ENCODE measurements at places on chromosomes 4 and X. TPM values are rescaled to one million over a fixed set of nuclear protein-coding genes. Genes with fewer than 3 reads are reported as not detected.

RPA4 gene
- 0.34 TPM for total RNA-seq

GRCh38 chr4:77269505-77269904 is 112.5 kb downstream of the CCNG2 start:
- no peak overlapping the region for H3K27ac ChIP-seq
- H3K27me3 ChIP-seq, result no peaks in the 10 kb centered on the region
- no peaks in the 10 kb centered on the region for H3K4me1 ChIP-seq
- no peaks in the 10 kb centered on the region for H3K36me3 ChIP-seq
- H3K4me3 ChIP-seq, result no peak overlapping the region

- H3K36me3 ChIP-seq, result no peaks in the 10 kb centered on the region
- H3K27me3 ChIP-seq, result no peaks in the 10 kb centered on the region
- DNase-seq, result no peak
- H3K27ac ChIP-seq, result no peak overlapping the region
Measured at GRCh38 chrX:19576742-19577141, 61.4 kb upstream of the MAP3K15 start.

- peak; percentile 38 for DNase-seq
- H3K27ac ChIP-seq, result no peak overlapping the region
- H3K4me1 ChIP-seq, result peaks cover 5% of the 10 kb centered on the region
- H3K36me3 ChIP-seq, result peaks cover 4% of the 10 kb centered on the region
Measured at GRCh38 chr4:89682808-89683207, 154.2 kb downstream of the SNCA start.

GRCh38 chr4:137274404-137274803 is 257.9 kb downstream of the PCDH18 start:
- H3K4me1 ChIP-seq, result no peaks in the 10 kb centered on the region
- no peak overlapping the region for H3K4me3 ChIP-seq
- no peaks in the 10 kb centered on the region for H3K27me3 ChIP-seq
- H3K36me3 ChIP-seq, result no peaks in the 10 kb centered on the region
- H3K27ac ChIP-seq, result no peak overlapping the region
- no peak for DNase-seq

GRCh38 chr4:170729897-170730296 is 640.1 kb upstream of the AADAT start:
- H3K4me1 ChIP-seq, result no peaks in the 10 kb centered on the region
- H3K27me3 ChIP-seq, result no peaks in the 10 kb centered on the region
- no peaks in the 10 kb centered on the region for H3K36me3 ChIP-seq
- no peak overlapping the region for H3K27ac ChIP-seq
- H3K4me3 ChIP-seq, result no peak overlapping the region

GRCh38 chrX:1389181-1389992 is 2.5 kb downstream of the SLC25A6 start:
- peaks cover 17% of the 10 kb centered on the region for H3K4me1 ChIP-seq
- no peak overlapping the region for H3K4me3 ChIP-seq
- H3K27ac ChIP-seq, result no peak overlapping the region
- DNase-seq, result no peak
- H3K27me3 ChIP-seq, result no peaks in the 10 kb centered on the region

DNA sequence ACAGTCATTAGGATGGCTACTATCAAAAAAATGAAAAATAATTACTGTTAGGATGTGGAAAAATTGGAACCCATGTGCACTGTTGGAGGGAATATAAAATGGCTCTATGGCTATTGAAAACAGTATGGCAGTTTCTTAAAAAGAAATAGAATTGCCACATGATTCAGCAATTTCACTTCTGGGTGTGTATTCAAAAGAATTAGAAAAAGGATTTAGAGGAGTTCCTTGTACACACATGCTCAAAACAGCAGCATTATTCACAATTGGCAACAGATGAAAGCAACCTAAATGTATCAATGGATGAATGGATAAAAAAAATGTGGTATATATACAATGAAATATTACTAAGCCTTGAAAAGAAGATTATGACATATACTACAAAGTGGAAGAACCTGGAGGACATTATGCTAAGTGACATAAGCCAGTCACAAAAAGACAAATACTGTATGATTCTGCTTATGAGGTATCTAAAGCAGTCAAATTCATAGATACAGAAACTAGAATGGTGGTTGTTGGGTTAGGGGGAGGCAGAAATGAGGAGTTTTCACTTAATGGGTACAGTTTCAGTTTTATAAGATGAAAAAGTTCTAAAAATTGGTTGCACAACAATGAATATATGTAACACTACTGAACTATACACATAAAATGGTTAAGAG is 123.2 kb downstream of the ELOVL6 start:
- H3K4me1 ChIP-seq, result peaks cover 10% of the 10 kb centered on the region
- H3K36me3 ChIP-seq, result no peaks in the 10 kb centered on the region
- no peak for DNase-seq
- H3K27me3 ChIP-seq, result no peaks in the 10 kb centered on the region

DNA sequence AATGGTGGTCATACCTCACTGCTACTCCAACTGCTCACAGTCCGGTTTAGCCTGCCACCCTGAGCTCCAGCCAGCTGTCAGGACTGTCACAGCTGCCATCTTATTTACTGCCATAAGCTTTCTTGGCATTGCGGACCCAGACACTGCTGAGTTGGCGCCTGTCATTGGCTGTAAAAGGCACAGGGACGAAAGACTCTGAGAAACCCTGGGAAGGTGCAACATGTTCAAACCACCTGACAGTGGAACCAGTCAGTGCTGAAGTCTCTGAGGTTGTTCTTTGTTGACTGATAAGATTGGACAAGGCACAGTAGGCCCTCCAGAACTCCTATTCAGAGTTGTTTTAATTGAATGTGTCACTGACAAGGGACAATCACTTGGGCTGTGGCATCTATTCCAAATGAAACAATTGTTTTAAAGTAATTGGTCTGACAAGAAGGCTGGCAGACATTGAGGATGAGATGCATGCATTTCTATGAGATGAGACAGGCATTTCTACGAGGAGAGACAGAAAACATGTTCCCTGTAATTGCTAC is 927.8 kb downstream of the STPG2 start:
- peaks cover 14% of the 10 kb centered on the region for H3K4me1 ChIP-seq
- H3K27me3 ChIP-seq, result no peaks in the 10 kb centered on the region
- peak; percentile 52 for DNase-seq
- no peaks in the 10 kb centered on the region for H3K36me3 ChIP-seq
- H3K27ac ChIP-seq, result peak overlapping the region; percentile 21
- H3K4me3 ChIP-seq, result no peak overlapping the region
